ENCODE measurements at places on chromosomes 11 and 22.
A peak's percentile ranks its signal among the peaks of the same experiment; 100 is the strongest.

DNA sequence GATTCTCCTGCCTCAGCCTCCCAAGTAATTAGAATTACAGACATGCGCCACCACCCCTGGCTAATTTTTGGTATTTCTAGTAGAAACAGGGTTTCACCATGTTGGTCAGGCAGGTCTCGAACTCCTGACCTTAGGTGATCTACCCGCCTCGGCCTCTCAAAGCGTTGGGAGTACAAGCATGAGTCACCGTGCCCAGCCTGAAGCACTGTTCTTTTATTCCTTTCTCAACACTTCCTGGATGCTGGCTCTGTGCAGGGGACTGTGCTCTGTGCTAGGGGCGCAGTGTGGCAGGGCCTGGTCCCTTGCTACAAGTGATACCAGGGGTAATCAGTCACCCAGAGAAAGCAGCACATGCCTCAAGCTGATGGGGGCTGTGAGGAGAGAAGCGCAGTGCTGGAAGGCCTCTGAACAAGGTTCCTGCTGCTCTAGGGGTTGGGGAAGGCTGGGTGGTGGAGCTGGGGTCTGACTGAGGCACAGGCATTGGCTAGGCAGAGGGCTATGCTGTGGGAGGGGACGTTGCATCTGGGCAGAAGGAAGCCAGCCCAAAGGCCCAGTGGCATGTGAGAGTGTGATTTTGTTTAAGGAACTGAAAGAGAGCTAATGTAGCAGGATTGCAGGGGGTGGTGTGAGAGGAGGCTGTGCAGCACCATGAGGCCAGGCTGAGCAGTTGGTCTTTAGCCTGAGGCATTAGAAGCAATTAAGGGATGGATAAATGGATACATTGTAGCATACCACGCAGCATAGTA lies 42.5 kb downstream of the CABIN1 start:
- no peak for DNase-seq

GRCh38 chr11:22477312-22477711 lies 139.1 kb downstream of the SLC17A6 start:
- DNase-seq, result peak; percentile 31

- DNase-seq, result no peak
Measured at GRCh38 chr22:45980268-45980570, 3.3 kb upstream of the WNT7B start.

GRCh38 chr11:129375751-129376657 lies at the start of gene BARX2:
BARX2 (plus strand) TSS chr11:129375848; CDS start chr11:129376036, 188 bp downstream.
- peak; percentile 54 for DNase-seq

GRCh38 chr11:69300120-69301060 lies 6.4 kb downstream of the MYEOV start:
- peak; percentile 45 for DNase-seq

DNA sequence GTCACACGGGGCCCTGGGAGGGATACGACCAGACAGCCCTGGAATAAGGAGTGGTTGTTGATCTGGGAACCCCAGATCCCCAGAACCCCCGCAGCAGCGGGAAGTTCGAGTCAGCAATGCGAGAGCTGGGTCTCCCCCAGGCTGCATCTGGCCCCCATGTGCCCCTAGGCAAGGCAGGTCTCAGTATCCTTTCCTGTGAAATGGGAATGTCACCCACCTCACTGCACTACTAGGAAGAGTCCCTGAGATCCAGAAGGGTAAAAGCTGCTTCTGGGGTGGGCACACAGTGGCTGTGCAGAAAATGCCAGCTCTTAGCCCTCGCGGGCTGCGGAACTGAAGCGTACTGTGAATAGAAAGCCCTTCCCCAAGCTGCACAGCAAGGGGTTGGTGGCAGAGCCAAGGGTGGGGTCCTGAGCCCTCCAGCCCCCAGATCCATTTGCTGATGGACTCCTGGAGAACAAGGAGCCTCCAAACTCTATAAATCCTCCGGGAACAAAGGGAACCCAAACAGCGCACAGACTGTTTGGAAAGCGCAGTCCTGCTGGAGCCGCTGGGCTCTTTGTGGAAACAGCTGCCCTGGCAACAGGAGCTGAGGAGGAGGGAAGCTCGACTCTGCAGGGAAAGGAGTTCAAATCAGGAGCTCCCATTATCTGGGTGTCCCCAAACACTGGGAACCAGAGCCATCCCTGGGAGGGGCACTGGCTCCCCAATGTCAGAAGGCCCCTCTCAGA lies 68.2 kb upstream of the SHISAL1 start:
- no peak for DNase-seq

- no peak for DNase-seq
Measured at GRCh38 chr11:8381871-8382396, 118.3 kb upstream of the LMO1 start.

GRCh38 chr22:37640591-37641560 lies 1.4 kb downstream of the SH3BP1 start:
- no peak for DNase-seq

DNA sequence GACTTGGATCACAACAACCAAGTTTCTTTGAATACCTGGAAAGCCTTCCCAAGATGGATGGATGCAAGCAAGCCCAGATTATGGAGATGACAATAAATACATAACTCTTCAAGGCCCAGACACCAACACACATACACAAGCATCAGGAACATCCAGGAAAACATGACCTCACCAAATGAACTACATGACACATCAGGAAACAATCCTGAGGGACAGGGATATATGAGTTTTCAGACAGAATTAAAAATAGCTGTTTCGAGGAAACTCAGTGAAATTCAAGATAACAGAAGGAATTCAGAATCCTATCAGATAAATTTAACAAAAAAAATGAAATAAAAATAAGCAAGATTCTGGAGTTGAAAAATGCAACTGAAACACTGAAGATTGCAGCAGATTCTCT lies 659.4 kb downstream of the METTL15 start:
- DNase-seq, result peak; percentile 61

DNA sequence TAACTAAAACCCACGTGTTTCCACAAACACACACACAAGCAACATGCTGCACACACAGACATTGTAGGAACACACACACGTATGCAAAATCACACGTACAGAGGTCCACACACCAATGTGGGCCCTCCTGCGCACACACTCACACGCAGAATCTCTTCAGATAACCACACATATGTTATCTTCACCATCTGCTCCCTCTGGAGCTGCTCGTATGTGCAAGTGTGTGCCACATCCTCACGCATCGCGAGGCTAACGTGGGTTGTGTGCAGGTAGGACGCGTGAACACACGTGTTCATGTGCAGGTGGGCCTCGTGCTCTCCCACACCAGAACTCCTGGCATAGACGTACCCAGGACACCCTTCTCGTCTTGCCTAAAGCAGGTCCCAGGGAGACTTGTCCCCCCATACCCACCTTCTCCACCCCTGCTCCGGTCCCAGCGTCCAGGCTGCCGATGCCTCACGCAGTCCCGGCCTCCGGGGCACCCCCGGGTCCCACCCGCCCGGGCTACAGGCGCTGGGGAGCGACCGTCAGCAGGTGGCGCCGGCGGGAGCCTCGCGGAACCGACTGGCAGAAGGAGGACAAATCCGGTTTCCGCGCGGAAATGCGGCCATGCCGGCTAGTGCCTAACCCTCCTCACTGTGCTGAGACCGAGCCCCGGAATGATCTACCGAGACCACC lies 10.3 kb upstream of the IGSF9B start:
- no peak for DNase-seq

GRCh38 chr11:12689029-12689755 lies 15.0 kb downstream of the TEAD1 start:
- DNase-seq, result no peak

DNA sequence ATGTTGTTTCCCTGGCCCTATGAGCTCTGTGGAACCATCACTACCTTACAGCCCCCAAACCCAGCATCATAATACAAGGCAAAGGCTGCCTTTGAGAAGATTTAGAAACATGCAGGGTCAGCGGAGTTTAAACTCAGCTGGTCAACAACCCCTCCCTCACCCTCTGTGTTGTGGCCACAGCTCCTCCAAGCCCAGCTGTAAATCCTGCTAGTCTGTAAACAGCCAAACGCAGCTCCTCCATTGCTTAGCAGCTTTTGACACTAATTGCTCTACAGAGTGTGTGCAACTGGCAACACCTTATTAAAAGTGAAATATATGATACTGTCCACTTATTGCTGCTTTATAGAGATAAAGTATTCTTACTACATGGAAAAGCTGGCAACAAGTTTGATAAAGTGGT lies 29.1 kb downstream of the OPCML start:
- DNase-seq, result no peak

GRCh38 chr22:26429458-26430286 lies 612 bp downstream of the ASPHD2 start:
- no peak for DNase-seq

GRCh38 chr11:17498475-17498874 lies 21.8 kb upstream of the ABCC8 start:
- DNase-seq, result no peak

DNA sequence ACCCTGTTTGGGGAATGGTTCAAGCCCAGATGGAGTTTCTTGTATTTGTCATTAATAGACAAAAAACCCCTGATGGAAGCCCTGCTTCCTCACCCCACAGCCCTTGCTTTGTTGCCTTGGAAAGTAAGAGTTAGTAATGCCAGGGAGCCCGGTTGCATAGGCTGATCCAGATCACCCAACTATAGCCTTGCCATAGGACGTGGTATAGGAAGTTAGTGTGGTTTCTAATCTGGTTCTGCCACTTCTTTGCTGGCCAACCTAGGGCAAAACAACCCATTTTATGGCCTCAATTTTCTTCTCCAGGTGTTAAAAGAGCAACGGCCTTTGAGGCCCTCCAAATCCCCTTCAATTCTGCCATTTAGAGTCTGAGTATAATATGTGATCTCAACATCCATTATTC lies 97.9 kb downstream of the STIM1 start:
- DNase-seq, result no peak

- peak; percentile 59 for DNase-seq
Measured at GRCh38 chr11:126072141-126072741, 9.6 kb upstream of the CDON start.

DNA sequence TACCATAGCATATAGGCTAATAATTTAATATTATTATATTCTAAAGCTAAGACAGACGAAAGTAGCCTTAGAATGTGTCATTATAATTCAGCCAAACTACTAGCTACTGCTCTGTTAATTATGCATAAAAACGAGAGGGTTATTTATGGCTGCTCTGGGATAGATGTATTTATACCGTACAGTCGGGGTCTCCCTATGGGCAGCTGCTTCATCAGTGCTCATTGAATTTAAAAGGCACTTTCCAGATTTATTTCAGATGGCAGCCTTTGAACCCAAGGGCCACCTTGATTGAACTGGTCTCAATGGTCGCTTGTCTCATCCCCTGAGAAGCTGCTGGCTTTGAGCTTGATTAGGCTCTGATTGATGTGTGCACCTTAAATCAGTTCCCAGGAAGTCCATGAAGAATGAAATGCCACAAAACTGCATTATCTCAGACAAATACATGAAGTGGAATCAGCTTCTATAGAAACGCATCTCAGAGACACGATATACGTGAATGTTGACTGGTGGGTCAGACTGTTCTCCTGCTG lies 377.6 kb downstream of the LRRC4C start:
- DNase-seq, result no peak

DNA sequence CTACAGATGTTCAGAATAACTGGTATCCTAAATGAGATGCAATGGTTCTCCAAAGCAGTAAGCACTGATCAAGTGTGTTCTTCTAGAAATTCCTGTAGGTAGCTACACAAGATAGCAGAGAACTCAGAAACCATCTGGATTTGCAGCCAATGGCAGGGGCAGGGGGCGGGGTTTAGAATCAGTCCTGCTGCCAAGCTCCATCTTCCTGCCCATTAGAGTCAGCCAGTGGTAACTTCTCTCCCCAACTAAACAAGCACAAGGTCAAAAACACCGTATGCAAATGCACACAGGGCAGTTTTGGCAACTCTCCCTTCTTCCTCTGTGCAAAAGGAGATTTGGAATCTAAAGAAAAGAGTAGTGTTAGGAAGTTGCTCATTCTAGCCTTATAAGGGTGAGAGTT lies 237.5 kb upstream of the CCDC90B start:
- DNase-seq, result no peak

DNA sequence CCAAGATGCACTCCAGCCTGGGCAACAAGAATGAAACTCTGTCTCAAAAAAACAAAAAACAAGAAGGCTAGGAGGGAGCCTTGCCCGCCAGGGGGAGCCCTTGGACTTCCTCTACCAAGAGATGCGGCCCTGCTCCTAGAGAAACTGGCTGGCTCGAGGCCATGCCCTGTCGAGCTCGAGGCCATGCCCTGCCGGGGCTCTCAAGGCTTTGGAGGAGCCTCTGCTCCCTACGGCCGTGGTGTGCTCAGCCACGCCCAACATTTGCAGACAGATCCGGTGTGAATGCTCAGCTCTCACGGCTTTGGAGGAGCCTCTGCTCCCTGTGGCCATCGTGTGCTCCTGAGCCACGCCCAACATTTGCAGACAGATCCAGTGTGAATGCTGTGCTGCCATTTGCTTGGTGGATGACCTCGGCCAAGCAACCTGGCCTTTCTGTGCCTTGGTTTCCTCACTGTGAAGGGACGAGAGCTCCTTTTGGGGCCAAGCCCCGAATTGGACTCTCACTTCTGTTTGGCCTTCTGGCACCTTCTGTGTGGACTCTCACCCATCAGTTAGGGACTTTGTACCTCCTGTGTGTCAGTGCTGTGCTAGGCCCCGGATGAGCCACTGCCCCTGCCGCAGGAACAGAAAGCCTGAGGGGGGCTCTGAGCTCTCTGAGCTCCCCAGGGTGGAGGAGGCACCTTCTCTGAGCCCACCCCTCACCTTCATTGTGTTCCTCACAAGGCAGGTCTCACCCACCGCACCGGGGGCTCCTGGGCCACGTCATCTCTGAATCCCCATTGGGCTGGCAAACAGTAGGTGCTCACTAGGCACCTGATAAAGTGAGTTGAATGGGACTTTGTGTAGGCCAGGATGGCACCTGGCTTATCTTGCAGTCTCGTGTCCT lies 14.1 kb downstream of the C11orf24 start:
- DNase-seq, result peak; percentile 92

GRCh38 chr11:3712274-3712673 lies 41.1 kb upstream of the CHRNA10 start:
- DNase-seq, result no peak

DNA sequence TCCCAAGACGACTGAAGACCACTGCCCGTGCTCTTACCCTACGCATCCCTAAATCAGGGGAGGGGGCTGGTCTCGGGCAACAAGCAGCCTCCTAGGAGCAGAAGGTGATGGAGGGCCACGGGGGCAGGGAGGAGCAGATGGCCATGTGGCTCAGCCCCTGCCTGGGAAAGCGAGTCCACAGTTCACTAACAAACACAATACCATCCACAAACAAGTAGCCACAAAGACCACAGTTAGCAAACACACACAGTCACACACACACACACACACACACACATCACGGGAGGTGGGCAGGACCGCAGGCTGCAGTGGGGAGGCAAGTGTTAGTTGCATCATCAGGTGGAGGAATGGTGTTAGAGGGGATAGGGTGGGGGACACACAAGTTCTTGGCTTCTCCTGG lies 13.2 kb upstream of the FXYD2 start:
- no peak for DNase-seq

GRCh38 chr11:117780456-117780855 lies 16.6 kb downstream of the DSCAML1 start:
- no peak for DNase-seq

GRCh38 chr22:22877523-22878210 lies 9.9 kb upstream of the IGLL5 start:
- peak; percentile 40 for DNase-seq

Measured in fibroblast of upper back skin (primary cell).